Right renal pelvis (tissue), 4 donors: ENCODE measurements at places on chromosomes 1 and 21.

DNA sequence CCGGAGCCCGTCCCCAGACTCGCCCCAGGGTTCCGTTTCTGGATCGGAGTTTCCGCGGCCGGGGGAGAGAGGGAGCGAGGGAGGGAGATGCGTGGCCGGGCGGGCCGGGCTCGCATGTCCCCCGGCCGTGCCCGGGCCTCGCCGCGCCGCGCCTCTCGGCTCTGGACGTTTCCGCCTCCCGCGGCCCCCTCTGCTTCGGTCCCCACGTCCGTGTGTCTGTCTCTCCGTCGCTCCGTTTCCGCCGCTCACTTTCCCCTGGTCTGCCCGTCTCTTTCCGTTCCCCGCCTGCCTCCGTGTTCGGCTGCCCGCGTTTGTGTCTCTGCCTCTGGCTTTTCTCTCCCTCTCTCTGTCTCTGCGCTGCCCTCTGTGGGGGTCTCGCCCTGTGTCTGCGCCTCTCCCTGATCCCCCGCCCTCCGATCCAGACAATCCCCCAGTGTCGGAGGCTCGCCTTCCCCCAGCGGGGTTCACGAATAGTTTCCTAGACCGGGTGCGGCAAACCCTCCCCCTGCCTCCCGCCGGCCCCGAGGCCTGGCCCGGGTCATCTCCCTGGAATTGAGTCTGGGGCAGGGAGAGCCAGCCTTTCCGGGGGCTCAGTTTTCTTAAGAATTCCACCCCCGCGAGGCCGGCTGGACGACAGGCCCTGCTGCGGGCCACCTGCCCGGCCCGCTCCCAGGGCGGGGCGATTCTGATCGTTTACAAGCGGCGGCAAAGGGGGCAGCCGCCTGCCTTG lies 735 bp downstream of the NBL1 start:
- DNase-seq: no peak

DNA sequence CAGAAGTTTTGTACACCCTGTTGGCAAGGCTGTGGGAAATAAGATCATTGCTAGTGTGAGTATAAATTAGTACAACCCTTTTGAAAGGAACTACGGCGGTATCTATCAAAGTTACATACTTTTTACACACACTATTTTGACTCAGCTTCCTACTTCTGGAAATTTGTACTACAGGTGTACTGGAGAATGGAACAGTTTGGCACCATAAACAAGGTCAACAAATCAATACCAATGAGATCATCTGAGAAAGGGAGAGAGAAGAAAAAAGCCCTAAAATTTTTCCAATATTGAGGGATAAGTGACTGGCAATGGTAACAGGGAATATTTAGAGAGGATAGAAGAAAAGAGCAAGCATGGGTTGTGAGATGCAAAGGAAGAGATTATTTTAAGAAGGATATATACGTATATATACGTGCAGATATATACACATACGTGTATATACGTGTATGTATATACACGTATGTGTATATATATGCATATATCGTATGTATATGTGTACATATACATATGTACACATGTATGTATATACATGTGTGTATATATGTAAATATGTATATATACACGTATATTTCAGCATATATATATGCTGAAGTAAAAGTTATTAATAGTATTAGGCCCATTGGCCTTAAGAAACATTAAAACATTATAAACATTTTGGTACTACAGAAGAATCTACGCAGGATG lies 27.6 kb downstream of the KLHL20 start:
- DNase-seq: no peak

DNA sequence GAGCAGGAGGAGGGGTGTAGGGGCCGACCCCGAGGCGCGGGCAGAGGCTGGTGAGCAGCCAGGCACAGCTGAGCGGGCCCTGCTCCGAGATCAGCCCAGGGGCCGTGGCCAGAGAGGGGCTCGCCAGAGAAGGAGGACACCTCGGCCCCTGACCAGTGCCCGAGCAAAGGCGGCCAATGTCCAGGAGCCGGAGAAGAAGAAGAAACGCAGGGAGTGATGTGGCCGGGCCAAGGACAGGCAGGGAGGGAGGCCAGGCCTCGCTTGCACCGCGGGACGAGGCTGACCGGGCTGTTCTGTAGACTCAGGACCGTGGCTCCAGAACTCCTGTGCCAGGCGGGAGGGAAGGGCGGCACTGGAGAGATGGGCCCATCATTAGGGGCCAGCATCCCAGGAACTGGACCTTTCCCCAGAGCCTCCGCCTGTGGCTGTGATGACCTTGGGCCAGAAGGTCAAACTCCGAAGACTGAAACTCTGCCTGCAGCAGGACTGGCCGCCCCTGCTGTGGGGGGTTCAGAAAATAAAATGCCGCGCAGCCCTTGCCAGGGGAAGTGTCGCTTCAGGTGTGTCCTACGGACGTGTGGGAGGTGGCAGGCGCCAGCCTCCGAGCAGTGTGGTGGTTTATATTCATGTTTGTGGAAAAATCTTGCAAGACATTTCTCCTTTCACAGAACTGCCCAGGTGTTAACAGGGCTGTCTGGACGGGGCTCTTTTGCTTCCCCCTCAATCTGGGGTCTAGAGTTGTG lies 14.4 kb downstream of the RRP1 start:
- no peak for DNase-seq

GRCh38 chr1:172955161-172955815 lies 95.5 kb downstream of the TNFSF18 start:
- no peak for DNase-seq

DNA sequence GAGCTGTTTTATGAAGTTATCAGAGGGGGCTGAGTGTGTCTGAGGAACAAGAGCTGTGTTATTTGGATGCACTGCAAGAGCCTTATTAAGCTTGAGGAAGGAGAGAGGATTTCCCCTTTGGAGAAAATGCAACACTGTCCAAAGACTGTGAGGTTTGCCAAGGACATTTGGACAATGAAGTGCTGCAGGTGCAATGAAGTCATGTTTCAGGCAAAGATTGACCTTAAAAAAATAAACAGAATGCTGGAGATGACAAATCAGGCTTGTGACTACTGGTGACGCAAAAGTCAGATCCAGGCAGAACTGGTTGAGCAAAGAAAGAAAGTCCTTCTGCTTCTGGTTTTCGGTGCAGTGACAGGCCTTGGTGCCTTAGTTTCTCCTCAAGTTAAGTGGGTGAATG lies 125.2 kb upstream of the KIAA0040 start:
- no peak for DNase-seq

- DNase-seq: no peak
These were observed 24.2 kb downstream of the CEP170 start for GRCh38 chr1:243230914-243231313.

- no peak for DNase-seq
These were observed 16.0 kb downstream of the CCN1 start for GRCh38 chr1:85596531-85596930.

- DNase-seq: no peak
These were observed 784.4 kb upstream of the ADGRL4 start for GRCh38 chr1:79790950-79791349.

DNA sequence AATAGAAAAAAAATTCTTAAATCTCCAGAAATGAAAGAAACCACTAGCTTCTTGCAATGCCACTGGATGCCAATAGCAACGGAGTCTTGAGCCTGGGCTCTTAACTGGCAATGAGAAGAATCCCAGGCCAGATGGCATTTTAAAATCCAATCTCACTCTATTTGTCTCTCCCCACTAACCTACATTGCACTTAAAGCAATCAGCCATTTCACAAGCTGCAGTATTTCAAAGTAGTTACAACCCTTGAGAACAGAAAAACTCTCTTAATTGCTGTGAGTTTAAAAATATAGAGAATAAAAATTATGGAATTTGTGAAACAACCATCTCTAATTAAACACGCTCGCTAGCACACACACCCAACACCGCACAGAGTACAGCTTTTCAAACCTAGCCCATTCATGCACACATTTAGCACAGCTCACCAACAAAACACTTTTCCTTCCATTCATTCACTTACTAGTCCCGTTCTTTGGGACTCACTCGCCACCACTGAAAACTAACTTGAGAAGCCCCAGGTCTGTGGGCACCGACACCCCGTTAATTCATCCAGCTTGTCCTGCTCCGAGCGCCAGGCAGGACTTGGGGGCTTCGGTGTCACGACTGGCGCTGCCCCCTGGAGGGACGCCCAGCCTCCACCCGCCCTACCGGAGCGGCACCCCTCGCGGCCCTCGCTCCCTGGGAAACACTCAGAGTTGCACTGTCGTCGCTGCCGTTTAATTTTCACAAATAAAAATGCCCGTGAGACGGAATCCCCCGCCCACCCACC lies 1.0 kb downstream of the DDAH1 start:
- no peak for DNase-seq

GRCh38 chr1:248837781-248838356 lies at the start of gene ZNF672:
TSS of gene ZNF672 (plus strand) at chr1:248838224. CDS start at chr1:248847275, 9,051 bp downstream.
- DNase-seq: peak; percentile 95

GRCh38 chr1:91637539-91637994 lies 136.9 kb downstream of the CDC7 start:
- no peak for DNase-seq

- DNase-seq: no peak
These were observed 237.6 kb downstream of the SDCCAG8 start for GRCh38 chr1:243493156-243494129.

- DNase-seq: no peak
These were observed 1.1 kb downstream of the LAMB3 start for GRCh38 chr1:209651138-209651587.

DNA sequence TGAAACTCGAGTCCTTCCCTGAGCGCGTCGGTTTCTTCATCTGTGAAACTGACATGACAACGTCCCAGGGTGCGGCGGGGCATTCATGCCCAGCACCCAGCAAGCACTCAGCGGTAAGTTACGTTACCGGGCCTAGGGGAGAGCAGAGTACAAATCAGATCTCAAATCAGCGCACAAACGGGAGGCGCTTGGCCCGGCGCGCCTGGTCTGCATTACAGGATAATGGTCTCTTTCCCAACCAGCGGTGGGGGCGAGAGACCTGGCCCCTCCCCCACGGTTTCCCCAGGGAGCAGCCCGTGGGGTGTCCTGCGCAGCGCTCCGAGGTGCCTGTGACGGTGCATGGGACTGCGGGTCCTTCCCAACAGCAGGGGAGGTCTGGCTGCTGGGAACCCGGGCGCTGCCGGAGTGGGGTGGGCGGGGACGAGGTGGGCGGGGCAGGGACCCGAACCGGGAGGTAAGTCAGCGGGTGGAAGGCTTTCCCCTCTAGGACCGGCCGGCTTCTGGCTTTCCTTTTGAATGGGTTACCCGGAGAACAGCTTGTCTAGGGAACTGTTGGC lies 1.0 kb downstream of the TMEM51 start:
- no peak for DNase-seq

GRCh38 chr1:20476265-20477038 lies 9.6 kb downstream of the CAMK2N1 start:
- DNase-seq: no peak

- no peak for DNase-seq
These were observed 486.5 kb downstream of the SIPA1L2 start for GRCh38 chr1:232143315-232143886.

DNA sequence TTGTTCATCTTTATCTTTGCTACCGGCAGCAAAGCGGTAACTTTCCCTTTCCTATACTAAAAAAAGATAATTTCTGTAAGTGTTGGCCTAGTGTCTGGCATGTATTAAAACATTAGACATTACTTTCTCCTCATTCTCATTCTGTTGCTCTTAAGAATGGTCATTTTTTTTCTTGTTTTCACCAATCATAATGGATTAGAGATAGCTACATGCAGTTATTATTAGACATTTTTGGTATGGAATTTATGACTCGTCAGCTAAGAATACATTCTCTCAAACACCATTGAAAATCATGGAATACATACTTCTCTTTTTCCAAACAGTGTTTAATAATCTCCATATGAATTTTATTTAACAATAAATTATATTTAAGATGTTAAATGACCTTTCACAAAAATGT lies 1154.6 kb downstream of the BRINP3 start:
- no peak for DNase-seq

DNA sequence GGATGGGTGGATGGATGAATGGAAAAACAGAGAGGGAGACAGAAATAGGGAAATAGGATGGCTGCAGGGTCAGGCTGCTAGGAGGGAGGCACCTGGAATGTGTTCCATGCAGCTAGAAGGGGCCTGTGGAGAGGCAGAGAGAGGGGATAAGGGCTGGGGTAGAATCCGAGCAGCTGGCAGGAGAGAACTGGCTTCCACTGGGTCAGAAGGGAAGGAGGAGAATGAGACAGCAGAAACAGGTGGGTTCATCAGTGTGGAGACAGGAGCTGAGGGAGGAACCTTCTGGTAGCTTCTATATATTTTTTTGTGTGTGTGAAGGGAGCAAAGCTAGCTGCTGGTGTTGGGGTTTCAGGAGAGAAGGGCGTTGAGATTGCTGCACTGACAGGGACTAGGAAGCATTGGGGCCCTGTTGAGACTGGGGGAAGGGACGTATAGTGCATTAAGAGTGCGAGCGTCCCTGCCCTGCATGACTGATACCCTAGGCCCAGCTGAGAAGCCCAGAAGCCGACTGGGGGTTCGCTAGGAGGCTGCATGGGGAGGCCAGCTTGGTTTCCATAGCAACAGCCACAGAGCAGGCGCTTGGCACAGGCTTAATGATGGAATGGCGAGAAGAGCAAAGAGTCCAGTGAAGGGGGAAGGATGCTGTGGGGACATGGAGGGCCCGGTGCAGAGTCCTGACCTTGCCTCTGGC lies 14.8 kb upstream of the KIF21B start:
- no peak for DNase-seq

DNA sequence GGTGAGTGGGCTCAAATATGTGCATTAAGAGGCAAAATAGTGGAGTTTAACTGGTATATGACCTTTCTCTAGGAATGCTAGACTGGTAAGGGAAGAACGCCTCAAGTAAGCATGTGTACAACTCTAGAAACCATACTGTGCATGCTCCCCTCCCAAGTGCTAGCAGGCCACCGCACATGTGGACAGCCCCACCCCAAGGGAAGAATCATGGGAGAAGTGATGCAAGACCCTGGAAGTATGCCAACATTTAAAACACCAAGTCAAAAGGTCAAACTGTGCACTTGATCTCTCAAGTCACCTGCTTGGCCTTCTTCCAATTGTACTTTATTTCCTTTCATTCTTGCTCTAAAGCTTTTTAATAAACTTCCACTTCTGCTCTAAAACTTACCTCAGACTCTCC lies 120.4 kb downstream of the WDR3 start:
- DNase-seq: no peak

DNA sequence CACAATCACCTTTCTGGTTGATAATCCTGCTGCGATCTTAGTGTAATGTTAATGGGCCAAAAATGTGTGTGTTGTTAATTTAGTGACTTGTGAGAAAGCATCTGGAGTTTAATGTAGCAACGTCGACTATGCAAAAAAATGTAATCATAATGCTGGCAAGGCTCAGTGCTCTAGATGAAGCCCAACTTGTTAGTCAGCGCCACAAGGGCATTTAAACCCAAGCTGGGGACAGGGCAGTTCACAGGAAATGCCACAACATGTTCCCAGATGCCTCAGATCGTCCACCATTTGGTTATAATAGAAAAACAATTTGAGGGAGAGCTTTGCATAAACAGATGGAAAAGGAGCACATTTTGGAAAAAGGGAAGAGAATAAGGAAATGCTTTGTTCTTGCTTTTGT lies 585.4 kb upstream of the PLXNA2 start:
- no peak for DNase-seq

- no peak for DNase-seq
These were observed 31.5 kb downstream of the TRAPPC10 start for GRCh38 chr21:44043613-44044012.
